WTC11 (cell line): ENCODE measurements at places on chromosomes 11 and 22. TPM values are rescaled to one million over a fixed set of nuclear protein-coding genes. Genes with fewer than 3 reads are reported as not detected.
A peak's percentile ranks its signal among the peaks of the same experiment; 100 is the strongest.

DNA sequence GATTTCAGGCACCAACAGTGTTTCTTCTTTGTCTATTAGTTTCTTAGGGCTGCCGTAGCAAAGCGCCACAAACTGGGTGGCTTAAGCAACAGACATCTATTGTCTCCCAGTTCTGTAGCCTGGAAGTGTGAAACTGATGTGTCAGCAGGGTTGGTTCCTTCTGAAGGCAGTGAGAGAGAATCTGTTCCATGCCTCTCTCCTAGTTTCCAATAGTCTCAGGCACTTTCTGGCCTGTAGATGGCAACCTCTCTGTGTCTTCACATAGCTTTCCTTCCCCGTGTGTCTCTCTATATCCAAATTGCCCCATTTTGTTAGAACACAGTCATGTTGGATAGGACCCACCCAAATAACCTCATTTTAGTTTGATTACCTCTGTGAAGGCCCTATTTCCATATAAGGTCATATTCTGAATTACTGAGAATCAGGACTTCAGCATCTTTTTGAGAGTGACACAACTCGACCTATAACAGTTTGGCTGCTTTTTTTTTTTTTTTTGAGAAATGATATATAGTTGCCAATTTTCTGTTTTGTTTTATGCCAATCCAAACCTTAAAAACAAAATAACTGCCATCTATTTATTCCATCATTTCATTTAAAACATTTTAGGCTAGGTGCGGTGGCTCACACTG is 108.2 kb downstream of the SLC36A4 start:
- peak; percentile 19 for DNase-seq

GRCh38 chr11:94128291-94128745 is 323 bp upstream of the PANX1 start:
- DNase-seq, result peak; percentile 46

Gene NAALAD2
- total RNA-seq, result 3.7 to 6.0 TPM (median 5.5 TPM) in 3 replicates

DNA sequence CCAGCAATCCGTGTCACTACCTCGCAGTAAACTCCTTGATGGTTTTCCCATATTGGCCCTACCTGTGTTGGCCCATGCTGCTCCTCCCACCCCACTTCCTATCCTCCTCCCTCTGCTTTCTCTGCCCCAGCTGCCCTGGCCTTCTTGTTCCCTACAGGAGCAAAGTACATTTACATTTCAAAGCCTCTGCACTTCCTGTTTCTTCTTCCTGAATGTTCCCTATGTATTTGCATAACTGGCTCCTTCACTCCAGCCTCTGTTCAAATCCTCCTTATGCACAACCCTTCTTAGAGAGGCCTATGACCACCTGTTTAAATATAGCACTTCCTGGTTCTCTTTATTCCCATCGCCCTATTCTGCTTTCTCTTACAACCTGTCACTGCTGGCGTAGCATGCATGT is 62.2 kb downstream of the PARVA start:
- no peak for DNase-seq

Gene PLAAT5
- 14.7 to 23.0 TPM (median 16.0 TPM) in 3 replicates for total RNA-seq

GRCh38 chr22:36285545-36285944 is 32.6 kb downstream of the APOL1 start:
- no peak for DNase-seq

Gene OR51E2
- total RNA-seq, result not detected in 3 replicates

DNA sequence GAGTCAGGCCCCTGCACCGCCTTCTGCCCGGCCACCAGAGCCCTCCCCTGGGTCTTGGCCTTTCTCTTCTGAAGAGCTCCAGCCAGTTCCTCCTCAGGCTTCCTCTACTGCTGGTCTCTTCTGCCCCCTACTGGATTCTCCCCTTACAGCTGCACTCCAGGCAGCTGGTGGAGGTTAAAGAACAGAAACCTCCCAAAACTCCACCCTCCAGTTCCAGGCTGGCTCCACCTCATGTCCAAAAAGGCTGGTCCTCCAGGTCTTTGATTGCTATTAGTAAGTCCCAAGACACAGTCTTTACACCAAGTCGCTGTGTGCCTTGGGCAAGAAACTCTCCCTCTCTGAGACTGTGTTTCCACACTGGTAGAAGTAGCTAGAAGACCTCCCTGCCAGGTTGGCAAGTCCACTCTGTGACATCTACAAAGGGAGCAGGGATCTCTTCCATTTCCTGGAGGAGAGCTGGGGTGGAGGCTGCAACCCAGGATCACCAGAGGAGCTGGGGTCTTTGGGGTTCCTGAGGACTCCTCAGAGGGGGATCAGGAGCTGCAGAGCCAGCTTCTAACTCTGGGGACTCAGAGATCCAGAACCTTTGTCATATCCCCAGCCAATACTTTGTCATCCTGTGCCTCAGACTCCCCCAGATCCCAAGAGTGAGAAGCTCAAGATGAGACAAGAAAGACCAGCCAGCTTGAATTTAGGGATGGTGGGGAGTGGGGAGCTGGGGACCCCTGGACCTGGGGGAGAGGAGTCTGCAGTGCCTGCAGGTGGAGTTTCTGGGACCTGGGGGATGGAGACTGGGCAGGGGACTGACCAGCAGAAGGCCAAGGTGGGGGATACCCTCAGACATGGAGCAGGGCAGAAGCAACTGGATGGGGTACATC is 3.4 kb upstream of the IGLL5 start:
- peak; percentile 83 for DNase-seq

Gene PAMR1
- 2.3 to 3.2 TPM (median 2.8 TPM) in 3 replicates for total RNA-seq

DNA sequence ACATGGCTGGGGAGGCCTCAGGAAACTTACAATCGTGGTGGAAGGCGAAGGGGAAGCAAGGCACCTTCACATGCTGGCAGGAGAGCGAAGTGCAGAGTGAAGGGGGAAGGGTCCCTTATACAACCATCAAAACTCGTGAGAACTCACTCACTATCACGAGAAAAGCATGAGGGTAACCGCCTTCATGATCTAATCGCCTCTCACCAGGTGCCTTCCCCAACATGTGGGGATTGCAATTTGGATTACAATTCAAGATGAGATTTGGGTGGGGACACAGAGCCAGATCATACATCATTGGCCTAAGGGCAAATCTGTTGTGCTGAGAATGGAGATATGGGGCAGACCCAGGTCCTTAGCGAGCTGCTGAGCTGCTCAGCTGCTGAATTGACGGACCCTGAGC is 13.1 kb downstream of the C1QTNF6 start:
- peak; percentile 1 for DNase-seq

DNA sequence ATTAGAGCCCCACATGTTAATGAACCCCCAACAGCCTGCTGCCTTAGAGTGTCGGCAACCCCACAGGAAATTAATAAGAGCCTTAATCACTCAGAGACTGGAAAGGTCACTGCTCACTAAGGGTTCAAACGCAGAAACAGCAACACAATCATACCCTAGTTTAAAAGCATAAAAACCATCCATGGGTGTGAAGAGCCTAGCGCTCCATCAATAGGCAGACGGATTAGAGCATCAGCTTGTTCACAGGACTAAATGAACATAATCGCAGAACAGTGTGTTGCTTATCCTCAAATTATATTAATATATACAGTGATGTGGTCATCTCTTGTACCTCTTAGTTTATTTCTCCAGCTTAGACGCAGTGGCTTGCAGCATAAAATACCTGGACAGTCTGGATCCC is 720.7 kb downstream of the OPCML start:
- no peak for DNase-seq

DNA sequence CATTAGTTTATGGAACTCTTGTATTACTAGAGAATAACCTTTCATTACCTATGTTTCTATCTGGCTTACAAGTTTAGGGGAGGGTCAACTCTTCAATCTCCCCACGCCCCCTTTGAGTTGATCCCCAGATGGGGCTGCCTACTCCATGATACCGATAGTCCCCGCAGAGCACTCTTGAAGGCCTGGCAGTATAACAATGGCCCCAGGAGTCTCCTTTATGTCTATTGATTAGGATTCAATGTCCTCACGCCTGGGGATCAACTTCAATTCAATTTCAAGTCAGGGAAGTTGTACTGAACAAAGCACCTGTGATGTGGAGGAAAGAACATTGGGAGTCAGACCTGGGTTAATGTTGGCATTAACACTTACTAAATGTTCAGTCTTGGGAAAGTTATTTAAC is 520.2 kb downstream of the METTL15 start:
- peak; percentile 12 for DNase-seq

Gene OR4A5
- not detected in 3 replicates for total RNA-seq

Gene SPTBN2
- 34.9 to 40.7 TPM (median 38.9 TPM) in 3 replicates for total RNA-seq
